Stimulated activated CD8-positive, alpha-beta memory T cell treated with anti-CD3 and anti-CD28 coated beads, Interleukin-2, amount 100 ng/mL, for 1 hour (primary cell): ENCODE measurements at places on chromosomes 3 and 15.

DNA sequence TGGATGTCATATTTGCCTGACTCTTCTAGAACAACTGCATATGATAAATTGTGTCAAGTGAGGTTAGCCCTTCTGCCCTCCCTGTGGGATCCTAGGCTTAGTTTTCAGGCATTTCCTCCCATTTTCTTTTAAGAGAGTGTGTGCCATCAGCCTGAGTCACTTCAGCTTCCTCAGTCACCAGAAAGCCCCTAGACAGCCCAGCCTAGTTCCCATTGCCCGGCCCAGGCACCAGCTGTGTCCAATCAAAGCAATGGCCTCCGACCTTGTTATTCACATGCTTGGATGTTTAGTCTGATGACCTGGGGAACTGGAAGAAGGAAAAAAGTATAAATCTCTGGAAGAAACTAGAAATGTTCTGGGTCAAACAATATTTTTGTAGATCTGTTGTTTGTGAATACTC, 221.9 kb upstream of the LRIG1 start:
- no peak for DNase-seq

DNA sequence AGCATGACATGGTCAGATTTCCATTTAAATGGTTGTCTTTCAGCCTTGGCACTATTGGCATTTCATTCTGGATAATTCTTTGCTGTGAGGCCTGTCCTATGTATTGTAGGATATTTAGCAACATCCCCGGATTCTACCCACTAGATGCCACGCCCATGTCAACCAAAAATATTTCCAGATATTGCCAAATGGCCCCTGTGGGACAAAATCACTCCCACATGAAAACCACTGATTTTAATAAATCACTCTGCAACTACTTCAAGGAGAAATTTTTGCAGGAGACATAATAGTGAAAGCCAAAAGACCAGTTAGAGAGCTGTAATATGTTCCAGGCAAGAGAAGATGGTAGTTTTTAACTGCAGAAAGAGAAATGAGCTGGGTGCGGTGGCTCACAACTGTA, 55.9 kb upstream of the RARB start:
- DNase-seq, result no peak

- DNase-seq, result no peak
These were observed 519.8 kb upstream of the GOLIM4 start for GRCh38 chr3:168615493-168616020.

- no peak for DNase-seq
These were observed 92.3 kb upstream of the LRIG1 start for GRCh38 chr3:66592927-66593625.

- DNase-seq, result no peak
These were observed 7.1 kb downstream of the ELL3 start for GRCh38 chr15:43769584-43770228.

DNA sequence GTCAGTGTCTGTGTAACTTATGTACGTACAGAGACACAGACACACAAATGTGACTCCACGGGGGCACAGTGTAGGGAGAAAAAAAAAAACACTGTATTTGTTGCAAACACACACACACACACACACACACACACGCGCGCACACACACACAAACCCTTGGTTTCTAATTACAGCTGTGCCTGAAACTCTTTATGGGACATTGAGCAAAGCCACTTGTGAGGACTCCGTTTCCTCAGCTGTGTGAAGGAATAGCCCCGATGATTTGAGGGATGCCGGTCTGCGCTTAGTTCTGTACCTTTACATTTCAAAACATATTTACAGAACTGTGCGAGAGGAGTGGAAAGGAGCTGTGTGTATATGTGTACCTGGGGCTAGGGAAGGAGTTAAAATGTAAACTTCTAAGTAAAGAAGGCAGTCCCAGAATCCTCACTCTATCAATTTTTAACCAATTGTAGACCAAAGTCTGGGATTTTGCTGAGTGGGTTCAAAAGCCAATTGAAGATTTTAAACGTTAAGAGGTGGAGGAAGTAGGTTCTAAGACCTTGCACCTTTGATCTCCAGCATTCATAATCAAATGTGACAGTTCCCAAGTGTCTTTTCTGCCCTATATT, 5.3 kb upstream of the BCL6 start:
- DNase-seq, result no peak

DNA sequence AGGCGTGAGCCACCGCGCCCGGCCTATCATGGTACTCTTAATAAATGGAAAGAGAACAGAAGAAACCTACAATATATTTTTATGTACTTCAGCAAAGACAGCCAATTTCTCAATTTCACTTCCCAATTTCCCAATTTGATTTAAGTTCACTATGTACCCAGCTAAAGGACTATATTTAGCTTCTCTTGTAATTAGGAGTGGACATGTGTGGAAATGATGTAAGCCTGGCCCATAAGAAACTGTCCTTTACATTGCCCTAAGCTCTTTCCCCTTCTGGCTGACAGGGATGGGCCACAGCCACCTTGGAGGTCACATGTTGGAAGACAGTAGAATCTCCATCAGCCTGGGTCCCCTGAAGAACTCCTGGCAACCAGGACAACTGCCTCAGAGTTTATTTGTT, 6.2 kb downstream of the TMEM39A start:
- no peak for DNase-seq

DNA sequence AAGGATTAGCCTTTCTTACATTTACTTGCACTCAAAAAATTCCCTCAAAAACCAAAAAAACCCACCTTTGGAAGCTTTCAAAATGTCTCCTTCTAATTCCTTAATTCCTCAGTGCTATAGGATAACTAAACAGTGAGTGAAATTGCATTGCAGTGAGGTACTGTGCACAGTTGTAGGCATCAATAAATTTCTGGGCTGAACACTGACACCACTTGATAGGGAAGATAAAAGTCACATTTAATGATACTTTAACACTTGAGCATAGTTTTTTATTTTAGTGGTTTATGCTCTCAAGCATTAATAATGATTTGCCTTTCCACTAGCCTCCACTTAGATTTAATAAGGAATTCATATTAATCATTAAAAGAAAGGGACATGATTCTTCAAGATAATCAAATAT, 52.3 kb downstream of the MAP2K5 start:
- no peak for DNase-seq

DNA sequence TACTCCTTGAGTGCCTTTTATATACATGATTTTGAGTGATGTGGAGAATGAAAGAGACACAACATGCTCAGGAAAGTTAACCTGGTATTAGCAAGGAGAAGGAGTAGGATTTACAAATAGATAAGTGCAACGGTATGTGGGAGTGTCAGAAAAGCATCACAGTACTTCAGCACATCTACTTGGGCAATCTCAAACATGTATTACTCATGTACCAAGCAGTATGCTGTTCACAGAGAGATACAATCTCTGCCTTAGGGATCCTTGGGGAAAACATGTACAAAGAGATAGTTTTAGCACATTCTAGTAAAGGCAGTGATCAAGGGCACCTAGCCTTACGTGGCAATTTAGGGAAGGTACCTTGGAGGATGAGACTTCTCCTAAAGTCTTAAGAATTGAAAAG, 146.5 kb downstream of the FILIP1L start:
- DNase-seq, result no peak

GRCh38 chr3:70614111-70614510, 301.7 kb upstream of the MDFIC2 start:
- DNase-seq, result no peak

DNA sequence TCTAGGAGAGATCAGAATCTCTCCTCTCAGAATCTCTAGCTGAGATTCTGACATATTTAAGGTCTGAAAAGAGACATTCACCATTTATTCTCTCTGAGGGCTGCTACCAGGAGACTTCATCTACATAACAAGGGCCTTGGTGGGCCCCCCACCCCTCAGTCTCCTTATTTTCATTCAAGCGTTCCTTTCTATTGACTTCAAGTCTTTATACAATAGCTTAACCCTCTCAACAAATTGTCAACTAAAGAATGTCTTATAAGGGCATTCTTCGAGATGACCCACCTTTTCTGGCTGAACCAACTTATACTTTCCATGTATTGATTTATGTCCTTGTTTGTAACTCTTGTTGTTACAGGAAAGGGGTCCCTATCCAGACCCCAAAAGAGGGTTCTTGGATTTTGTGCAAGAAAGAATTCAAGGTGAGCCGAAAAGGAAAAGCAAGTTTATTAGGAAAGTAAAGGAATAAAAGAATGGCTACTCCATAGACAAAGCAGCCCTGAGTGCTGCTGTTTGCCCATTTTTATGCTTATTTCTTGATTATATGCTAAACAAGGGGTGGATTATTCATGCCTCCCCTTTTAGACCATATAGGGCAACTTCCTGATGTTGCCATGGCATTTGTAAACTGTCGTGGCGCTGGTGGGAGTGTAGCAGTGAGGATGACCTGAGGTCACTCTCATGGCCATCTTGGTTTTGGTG, 209.5 kb upstream of the ALCAM start:
- DNase-seq, result no peak

DNA sequence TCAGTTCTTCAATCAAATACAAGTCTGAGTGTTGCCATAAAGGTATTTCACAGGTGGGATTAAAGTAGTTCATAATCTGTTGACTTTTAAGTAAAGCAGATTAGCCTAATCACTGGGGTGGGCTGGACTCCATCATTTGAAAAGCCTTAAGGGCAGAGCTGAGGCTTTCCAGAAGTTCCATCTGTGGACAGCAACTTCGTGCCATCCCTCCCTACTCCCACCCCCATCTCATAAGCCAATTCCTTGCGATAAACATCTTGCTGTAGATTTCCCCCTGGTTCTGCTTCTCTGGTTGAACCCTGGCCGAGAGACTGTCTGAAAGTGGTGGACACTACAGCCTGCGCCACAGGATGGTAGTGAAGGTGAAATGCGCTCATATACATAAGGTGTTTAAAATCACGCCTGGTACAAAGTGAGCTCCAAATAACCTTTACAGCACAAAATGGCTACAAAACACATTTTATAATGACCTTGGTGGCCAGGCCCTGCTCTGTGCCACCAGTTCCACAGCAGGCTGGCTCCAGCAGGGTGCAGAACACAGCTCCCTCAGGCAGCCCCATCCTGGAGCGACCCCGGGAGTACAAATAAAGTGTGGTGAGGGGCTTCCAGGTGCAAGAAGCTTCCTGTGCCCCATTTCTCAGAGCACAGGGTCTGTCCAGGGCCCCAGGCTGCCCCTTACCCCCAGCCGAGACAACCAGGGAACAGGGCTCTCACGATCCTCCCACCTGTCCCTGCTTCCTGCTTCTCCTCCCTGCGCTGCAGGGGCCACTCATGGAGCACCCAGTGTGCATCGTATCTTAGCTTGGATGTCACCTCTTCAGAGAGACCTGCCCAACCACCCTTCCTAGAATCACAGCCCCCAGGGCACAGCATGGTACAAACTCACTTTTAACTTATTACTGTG, 25.8 kb upstream of the GATA2 start:
- DNase-seq, result no peak

- no peak for DNase-seq
These were observed 254.2 kb downstream of the NSUN3 start for GRCh38 chr3:94317017-94317416.

- DNase-seq, result no peak
These were observed 49.3 kb downstream of the CMTM6 start for GRCh38 chr3:32453346-32453745.

DNA sequence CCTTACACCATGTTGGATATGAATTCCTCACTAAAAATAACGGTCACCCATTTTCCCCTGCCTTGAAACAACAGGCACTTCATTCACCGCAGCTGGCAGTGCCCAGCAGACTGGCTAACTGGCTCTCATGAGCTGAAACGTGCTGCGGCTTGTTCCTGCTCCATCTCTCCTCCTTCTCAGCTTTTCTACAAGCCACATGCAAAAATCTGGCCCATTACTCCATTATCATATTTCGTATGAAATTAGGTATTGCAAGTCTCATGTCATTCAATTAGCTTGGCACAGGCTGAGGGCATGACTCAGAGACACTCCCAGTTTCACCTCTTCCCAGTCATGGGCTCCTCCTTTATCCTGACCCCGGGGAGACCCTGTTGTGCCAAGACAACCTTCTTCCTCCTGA, 60.0 kb downstream of the MAGEF1 start:
- no peak for DNase-seq

- no peak for DNase-seq
These were observed 215.2 kb downstream of the BBX start for GRCh38 chr3:107737914-107738313.

DNA sequence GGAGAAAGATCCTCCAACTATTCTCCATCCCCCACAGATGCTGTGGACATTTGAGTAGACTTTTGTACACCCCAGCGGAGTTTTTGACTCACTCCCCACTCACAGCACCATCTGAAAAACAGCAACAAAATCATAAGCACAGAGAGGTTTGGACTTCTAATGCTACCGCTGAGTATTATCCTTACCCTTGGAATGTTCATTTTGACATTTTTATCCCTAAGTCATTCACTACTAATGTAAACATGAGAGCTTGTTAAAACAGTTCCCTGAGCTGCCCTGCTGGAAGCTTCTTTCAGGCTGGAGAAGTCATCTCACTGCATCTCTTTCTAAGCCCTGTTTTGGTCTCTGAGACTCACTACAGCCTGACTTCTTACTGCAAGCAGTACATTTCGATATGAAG, 1045.9 kb downstream of the MCTP2 start:
- no peak for DNase-seq

- DNase-seq, result no peak
These were observed 251.2 kb upstream of the RORA start for GRCh38 chr15:61480295-61480694.

- no peak for DNase-seq
These were observed 30.7 kb downstream of the CD200R1L start for GRCh38 chr3:112815981-112816380.

- DNase-seq, result no peak
These were observed 11.8 kb upstream of the PP2D1 start for GRCh38 chr3:20023623-20024405.

DNA sequence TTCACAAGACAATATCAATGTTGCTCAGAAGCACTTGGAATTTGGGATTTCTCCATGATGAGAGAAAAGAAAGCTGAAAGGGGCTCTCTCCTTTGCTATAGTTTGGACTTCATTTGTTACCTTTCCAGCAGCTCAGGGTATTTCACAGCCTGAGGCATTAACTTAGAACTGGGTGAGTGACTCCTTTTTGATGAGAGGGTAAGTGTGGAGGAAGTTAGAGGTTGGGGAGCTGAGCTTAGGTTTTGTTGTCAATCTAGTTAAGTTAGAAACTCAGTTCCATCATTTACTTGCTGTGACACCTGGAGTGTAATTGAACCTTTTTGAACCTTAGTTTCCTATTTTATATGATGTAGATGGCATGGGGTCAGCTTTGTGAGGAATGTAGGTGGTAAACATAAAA, 359.1 kb downstream of the PDCD6IP start:
- no peak for DNase-seq

DNA sequence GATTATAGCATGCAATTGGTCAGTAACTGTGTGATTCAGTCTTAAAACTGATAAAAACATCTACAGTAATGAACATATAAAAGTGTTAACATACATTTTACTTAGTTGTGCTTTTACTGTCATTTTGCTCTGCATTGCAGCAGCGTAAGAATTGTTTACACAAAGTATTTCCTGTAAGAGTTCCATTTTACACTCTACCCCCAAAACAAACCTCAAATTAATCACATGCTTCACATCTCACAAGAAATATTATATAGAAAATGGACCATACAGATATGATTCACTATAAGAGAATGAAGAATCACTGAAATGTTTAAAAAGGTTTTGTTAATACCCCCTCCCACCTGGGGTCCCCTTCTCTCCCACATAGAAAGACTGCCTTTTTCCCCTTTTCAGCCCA, 225.9 kb upstream of the LRRN1 start:
- DNase-seq, result no peak
